ENCODE measurements at places on chromosomes 7 and 10. TPM values are rescaled to one million over a fixed set of nuclear protein-coding genes. Genes with fewer than 3 reads are reported as not detected.

Gene CALHM1
- 0.40 TPM for total RNA-seq

DNA sequence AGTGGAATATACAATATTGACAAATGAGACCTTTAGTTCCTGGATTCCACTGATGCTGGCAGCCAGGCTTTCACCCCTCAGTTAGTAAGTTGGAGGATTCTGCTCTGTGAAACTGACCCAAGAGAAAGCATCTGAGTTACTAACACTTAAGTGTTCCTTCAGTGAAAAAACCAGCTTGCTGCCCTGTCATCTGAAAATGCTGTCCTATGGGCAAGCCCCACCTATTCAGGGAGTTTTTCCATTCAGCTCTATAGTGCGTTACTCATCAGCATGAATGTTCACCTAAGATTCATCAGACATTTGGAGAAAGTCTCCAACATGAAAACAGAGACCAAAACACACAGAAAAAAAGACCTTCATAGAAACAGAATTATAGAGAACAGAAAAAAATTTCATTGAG lies 37.9 kb downstream of the PRPF18 start:
- DNase-seq, result no peak

- DNase-seq, result no peak
These were observed 154.4 kb downstream of the DIP2C start for GRCh38 chr10:535051-535450.

DNA sequence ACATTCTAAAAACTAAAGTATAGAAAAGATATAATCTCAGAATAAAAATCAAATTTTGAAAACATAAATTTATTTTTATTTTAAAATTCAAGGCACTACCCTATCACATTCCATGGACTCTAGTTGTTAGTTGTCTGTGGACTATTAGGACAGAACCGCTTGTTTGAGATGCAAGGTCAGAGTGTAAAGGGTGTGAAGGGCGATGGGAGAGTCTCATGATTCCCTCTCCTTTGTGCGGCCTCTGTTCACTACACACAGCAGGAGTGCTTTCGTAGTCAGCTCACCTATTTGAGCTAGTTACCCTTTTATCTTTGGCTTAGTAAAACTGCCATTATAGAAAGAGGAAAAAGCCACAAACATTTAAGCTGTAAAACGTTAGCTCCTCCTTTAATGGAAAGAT lies 189.8 kb upstream of the TEX47 start:
- no peak for DNase-seq

- DNase-seq, result no peak
These were observed 92.0 kb upstream of the CALN1 start for GRCh38 chr7:72504061-72504706.

DNA sequence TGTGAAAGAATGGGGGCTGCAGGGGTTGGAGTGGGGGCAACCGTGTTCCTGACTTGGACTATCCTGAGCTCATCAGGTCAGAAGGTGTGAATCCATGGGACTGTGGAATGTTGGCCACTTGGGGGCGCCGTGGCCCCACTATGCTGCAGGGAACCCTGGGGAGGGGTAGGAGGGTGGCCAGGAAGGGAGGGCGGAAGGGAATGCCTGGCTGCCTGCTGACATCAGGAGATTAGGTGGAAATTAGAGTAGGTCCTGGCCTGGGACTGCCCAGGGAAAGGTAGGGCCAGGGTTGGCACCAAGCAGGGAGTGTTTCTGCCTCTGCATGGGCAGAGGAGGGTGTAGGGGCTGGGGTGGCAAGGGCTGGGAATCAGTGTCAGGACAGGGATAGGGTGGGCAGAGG lies 65.8 kb upstream of the PRSS58 start:
- DNase-seq, result no peak

DNA sequence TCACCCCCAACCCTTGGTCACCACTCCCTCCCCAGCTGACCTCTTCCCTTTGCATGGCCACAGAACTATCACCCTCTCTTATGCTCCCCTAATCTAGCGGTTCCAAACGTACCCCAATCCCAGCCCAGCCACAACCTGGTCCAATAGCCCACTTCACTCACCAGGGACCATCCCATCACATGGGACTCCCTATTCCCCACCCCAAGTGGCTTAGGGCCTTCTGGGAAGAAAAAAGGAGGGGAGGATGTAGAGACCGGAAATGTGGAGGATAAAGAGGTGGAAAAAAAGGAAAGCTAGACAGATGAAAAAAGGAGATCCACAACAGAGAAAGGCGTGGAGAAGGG lies 30.3 kb upstream of the PAX2 start:
- DNase-seq, result no peak

DNA sequence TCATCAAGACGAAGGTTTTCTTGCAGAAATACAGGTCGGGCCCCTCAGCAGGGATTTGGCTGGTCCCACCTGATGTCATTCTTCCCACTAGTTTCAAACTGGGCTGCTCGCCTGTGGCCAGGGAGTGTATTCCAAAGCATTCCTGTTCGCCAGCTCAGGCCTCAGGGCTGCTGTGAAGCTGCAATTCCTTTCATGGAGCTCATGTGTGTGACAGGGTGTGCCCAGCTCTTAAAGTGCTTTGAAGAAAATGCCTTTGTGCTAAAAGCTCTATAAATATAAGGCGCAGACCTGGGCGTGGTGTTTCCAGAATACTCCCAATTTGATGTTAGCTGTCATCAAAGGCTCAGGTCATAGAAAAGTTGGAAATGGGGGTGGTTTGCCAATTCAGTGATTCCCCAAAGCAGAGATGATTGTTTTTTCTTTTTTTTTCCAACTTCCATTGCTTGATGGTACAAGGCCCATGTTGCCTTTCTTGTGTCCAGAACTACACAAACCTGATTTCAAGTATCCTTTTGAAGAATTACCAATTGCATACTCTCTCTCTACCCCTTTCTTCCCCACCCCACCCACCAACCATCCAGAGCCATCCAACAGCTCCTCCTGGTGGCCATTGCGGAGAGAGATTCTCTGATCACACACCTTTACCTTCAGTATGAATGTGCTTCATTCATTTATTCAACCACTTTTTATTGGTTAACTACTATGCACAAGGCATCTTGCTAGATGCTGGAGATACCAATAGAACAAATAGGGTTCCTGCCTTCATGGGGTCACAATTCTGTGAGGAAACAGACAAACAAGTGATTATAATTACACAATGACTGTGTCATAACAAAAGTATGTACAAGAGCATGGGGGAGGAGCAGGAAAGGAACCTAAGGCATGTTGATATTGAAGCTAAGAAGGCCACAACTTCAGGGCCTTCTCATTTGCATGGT lies 297.3 kb upstream of the LYZL1 start:
- no peak for DNase-seq

- no peak for DNase-seq
These were observed 58.4 kb downstream of the ZNF467 start for GRCh38 chr7:149714910-149715471.

GRCh38 chr10:74078037-74078436 lies 72.6 kb downstream of the AP3M1 start:
- peak; percentile 41 for DNase-seq

DNA sequence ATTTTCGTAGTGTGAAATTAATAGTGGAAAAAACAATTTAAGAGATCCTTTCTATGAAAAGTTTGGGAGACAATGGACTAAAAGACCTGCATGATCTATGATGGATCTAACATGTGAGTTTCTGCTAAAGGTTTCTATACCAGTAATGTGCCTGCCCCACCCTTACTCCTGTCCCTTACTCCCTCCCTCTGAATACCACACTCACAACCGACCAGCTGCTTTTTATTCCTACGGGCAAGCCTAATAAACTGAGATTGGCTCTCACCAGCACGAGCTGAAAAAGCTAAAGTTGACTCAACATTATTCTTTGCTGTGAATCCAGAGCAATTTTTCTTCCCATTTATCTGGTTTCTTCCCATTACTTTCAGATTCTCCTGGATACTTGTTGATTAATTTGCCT lies 17.8 kb upstream of the REEP3 start:
- no peak for DNase-seq

- no peak for DNase-seq
These were observed 14.0 kb downstream of the DNAJB12 start for GRCh38 chr10:72340510-72341261.
